Inflammatory macrophage treated with lipopolysaccharide for 1 hour (primary cell): ENCODE measurements at places on chromosomes 1 and 21.

- DNase-seq: no peak
Observed at GRCh38 chr1:35915693-35916092, 15.2 kb upstream of the AGO3 start.

- peak; percentile 5 for DNase-seq
Observed at GRCh38 chr1:61980561-61980960, 214.1 kb upstream of the L1TD1 start.

GRCh38 chr1:40183055-40183710 is 22.0 kb downstream of the RLF start:
- peak; percentile 45 for DNase-seq

GRCh38 chr1:59136541-59137275 is 160.2 kb upstream of the FGGY start:
- peak; percentile 86 for DNase-seq

- no peak for DNase-seq
Observed at GRCh38 chr1:3749512-3749911, 2.7 kb upstream of the CCDC27 start.

DNA sequence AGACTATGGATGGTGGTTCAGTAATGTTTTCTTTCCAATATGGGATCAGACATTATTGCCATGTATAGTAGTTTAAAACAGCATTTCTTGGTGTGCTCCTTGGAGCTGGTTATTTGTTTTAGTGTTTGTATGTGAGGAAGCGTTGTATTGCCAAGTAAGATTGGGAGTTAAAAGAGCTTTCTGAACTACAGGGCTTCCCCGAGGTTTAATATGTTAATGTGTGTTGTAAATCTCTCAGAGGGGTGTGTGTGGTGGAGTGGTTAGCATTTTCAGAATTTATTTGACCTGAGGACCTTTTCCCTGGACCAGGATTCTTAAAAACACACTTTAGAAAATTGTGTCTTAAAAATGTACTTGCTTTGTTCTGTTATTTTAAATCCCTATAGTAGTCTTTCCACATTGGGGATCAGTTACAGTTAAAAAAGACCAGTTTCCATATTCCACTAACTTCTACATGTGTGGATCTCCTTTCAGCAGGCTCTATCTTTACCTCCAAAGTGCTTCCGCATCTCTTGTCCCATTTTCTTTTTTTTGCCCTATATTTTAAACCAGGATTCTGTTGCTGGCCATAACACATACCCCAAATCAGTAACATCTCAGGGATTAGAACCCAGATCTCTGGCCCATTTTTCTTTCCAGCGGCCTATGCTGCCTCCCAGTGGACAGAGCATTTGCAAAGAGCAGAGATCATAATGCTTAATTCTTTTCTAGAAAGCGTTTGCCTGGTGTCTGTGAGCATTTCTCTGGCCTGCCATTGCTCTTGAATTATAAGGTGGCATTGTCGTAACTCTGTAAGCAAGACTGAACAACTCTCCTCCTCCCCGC is 58.6 kb downstream of the PBX1 start:
- DNase-seq: no peak

DNA sequence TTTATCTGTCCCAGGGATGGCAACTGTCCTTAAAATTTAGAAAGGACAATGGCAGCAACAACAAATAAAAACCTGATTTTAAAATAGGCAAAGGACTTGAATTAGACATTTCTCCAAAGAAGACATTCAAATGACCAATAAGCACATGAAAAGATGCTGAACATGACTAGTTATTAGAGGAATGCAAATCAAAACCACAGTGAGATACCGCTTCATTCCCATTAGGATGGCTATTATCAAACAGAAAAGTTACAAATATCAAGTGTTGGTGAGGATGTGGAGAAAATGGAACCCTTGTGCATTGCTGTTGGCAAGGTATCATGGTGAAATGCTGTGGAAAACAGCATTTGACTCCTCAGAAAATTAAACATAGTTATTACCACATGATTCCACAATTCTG is 120.7 kb downstream of the CRB1 start:
- DNase-seq: no peak

DNA sequence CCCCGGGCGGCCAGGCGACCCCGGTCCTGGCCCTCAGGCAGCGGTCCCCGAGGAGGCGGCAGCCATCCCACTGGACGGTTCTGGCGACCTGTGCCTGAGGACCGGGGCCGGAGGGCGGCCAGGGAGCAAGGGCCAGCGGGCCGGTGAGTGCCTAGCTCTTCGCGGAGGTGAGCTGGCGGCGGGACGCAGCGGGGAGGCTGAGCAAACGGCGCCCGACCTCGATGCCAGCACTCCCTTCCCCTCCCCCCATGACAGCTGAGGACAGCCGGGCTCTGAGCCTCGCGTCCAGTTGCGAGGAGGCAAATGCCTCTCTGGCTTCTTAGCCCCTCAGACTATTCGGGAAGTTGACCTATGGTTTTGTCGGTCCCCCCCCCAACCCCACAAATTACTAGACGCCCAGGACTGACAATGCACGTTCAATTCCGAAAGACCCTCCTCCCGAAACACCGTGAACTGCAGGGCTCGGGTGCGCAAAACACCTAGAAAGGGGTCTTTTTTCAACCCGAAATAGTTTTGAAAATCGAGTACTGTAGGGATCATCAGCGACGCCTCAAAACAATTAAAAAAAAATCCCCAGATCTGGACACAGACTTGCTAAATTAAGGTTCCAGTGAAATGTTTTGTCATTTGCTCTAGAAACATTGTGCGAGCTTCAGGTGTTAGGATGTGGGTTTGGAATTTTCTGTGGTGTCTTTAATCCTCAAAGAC is 8.3 kb downstream of the CDKN2C start:
- no peak for DNase-seq

GRCh38 chr1:4010284-4010683 is 110.2 kb upstream of the C1orf174 start:
- no peak for DNase-seq

DNA sequence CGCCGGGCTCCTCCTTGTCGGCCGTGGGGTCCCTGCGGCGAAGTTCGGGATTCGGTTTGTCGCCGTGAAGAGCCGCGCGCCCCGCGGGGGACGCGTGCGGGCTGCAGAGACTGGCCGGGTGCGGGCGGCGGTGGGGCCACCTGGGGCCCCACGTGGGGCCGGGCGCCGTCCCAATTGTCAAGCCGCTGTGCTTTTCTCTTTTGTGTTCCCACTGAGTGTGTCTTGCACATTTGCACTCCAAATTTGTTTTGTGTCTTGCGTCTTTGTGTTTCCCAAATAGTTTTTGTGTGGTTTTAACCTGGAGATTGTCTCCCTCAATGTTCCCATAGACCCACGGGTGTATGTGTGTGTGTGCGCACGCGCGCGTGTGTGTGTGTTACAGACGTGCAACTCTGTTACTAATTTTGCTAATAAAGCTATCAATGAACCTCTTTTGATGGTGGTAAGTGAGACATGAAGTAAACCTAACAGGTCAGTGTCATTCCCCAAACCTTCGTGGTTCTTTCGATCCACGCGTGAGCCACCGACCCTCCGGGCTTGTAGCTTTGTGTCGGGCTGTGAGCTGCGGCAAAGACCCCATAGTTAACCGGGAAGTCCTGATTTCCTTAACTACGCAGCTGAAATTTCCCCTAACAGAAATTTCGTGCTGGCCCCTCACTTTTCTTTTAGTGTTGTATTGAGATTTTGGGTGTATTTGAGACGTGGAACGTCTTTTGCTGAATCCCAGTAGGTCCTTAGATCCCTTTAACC is 708 bp downstream of the PRDM2 start:
- peak; percentile 35 for DNase-seq

DNA sequence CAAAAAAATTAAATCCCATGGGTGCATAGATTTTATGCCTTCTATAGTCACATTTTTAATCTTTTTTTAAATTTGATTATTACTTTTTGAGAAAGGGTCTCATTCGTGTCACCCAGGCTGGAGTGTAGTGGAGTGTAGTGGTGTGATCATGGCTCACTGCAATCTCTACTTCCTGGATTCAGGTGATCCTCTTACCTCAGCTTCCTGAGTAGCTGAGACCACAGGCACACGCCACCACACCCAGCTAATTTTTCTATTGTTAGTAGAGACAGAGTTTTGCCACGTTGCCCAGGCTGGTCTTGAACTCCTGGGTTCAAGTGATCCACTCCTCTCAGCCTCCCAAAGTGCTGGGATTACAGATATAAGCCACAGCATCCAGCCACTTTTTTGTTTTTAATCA is 10.4 kb downstream of the CBR3 start:
- DNase-seq: no peak

GRCh38 chr1:202210385-202210784 is 16.8 kb downstream of the LGR6 start:
- no peak for DNase-seq

GRCh38 chr1:64769482-64769881 is 24.6 kb downstream of the RAVER2 start:
- DNase-seq: no peak

DNA sequence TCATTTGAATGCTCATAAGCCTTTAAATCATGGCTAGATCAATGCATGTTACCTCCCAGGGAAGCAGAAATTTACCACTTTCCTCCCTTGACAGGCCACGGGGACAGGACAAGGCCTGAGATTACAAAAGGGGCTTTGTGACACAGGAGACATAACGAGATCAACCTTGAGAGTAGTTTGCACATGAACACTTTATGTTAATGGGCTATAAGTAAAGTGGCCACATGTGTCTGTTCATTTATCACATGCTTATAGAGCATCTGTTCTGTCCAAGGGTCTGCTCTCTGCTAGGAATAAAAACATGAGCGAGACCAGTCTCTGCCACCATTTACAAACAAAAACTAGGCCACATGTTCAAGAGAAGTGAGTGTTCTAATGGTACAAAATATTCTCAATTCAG is 144.1 kb upstream of the C8B start:
- DNase-seq: no peak

- peak; percentile 76 for DNase-seq
Observed at GRCh38 chr1:224747578-224747977, 131.5 kb downstream of the CNIH3 start.

DNA sequence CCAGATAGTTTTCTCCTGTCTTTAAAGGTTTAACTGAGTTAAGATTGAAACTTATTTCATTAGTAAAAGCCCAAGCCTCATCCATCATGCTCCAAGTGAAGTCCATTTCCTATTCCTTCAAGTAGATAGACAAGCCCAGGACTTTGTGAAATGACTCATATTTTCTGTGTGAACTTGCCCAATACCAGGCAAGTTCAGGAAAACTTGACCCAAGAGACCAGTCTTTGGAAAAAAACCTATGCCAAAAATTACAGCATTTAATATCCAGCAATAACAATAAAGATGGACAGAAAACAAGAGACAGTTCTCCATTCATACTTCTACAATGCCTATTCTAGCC is 405 bp upstream of the RAB29 start:
- DNase-seq: peak; percentile 36

DNA sequence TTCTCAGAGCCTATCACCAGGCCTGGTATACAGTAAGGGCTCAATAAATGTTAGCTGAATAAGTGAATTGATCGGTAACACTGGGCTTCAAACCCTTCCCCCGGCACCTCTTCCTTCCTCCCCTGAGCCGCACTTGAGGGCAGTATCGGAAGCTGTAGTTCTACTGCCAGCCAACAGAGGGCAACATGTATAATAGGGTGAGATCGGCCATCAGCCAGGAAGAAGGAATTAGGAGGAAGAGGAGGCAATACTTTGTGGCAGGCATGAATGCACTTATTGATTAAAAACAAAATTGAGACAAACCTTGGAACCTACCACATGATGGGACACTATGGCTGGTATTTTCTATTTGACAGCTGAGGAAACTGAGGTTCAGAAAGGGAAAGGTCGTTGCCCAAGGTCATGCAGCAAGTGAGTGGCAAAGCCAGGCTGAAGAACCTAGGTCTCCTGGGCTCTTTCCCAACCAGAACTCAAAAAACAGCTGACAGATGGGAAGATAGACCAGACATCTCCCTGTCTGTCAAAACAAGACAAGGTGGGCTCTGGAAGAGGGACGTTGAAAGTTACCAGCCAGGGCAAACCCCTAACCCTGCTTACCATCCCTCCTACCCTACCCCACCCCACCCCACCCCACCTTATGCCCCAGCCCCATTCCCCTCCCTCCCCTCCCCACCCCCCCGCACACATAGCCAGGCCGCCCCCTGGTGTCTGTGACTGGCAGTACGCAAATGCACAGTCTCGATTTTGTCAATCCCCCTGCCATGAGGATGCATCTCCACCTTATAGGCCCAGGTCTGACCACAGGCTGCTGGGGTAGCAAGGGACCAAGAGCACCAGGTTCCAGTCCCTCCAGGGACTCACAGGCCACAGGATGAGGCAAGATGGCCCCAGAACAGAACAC is 107.3 kb upstream of the RUNX3 start:
- peak; percentile 75 for DNase-seq

GRCh38 chr21:15908187-15908586 is 178.4 kb downstream of the USP25 start:
- no peak for DNase-seq

DNA sequence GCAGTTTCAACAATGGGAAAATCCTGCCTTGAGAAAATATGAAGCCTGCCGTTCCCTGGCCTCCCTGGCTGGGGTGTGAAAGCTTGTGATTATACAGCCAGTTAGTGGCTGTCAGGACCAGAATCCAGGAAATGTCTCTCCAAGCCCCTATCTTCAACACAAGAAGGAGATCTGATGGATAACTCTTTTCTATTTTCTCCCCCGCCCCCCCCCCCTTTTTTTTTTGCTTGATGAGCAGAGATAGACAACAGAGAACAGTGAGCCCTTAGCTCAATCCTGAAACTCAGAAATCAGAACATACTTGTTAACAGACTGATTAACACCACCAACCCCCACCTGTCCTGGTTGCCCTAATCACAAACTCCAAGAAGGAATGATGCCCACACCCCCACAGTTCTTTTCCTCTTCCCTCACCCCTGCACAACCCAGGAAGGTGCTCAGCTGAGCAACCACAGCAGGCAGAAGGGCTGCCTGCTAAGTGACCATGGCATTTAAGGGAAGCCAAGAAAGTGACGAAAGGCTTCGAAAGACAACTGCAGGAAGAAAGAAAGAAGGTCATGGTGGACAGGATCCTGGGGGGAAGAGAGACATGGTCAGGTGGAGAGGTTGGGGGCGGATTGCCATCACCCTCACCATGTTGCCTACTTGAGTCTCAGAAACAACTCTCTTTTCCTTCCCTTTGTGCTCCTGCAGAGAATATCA is 12.3 kb upstream of the DENND2D start:
- no peak for DNase-seq

- DNase-seq: no peak
Observed at GRCh38 chr1:9294910-9295636, 2.4 kb downstream of the SPSB1 start.

GRCh38 chr1:170461762-170462384 is 70.1 kb upstream of the GORAB start:
- no peak for DNase-seq

GRCh38 chr1:2256435-2257244 is 28.5 kb downstream of the SKI start:
- no peak for DNase-seq
